Psoas muscle (tissue), 8 donors: ENCODE measurements at places on chromosomes 5 and 9. TPM values are rescaled to one million over a fixed set of nuclear protein-coding genes. Genes with fewer than 3 reads are reported as not detected.

- DNase-seq: no peak
These were observed 981 bp downstream of the TCOF1 start for GRCh38 chr5:150358261-150359095.

PRR16 gene
- total RNA-seq: 1.8 TPM

LAMC3 gene
- 0.21 TPM for total RNA-seq

SH2D3C gene
- total RNA-seq: 10.6 TPM

DNA sequence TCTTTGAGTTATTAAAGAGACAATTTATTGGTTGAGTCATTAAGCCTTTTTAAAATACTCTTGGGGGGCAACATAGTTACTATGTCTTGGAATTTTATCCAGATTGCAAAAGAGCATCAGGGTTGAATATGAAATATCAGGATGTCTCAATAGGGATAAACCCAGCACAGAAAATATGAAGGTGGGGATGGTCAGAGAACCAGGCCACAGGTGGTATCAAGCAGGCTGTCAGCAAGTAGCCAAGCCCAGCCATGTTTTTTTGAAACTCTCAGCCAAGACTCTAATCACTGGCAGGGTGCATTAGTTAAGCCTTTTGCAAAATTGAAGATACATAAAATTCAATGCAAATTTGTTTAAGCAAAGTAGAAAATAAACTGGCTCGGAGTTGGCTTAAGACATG, 468.9 kb downstream of the DTWD2 start:
- no peak for DNase-seq

- peak; percentile 35 for DNase-seq
These were observed 1.4 kb downstream of the GLIS3 start for GRCh38 chr9:4298255-4299004.

NFIB gene
- total RNA-seq: 35.0 TPM

DNA sequence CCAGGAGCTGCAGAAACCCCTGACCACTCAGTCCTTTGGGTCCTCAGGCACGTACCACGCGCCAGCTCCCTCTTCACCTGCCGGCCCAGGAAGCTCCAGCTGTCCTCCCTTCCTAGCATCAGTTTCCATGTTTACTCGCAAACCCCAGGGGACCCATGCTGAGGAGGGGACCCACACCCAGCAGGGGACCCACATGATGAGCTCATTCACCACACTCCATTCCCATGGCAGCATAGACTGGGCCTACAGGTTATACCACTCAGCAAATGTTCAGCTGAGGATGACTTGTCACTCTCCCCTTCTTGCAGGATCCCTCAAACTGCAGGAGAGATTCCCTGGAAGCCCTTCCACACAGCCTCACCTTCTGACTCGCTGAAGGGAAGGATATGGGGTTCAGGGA, 73.5 kb upstream of the GALNT10 start:
- no peak for DNase-seq

- no peak for DNase-seq
These were observed 121.4 kb downstream of the ASTN2 start for GRCh38 chr9:117293206-117294114.

DNA sequence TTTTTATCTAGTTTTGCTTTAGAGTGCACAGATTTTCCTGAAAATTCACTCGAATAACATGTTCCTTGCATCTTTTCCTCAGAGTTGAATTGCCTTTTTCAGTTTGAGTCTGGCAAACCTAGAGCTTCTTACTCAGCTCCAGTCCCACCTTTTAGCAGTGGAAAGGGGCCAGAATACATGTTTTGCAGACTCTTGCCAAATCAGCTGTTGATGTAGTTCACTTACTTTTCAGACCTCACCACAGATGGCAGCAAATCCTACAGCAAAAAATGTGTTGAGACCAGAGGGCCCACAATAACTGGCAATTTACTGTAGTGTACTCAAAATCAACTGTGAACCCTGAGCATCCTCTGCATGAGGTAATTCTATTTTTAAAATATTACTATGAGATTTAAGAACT, 545.2 kb upstream of the ACO1 start:
- DNase-seq: no peak
